ENCODE measurements at places on chromosomes 11 and 22. TPM values are rescaled to one million over a fixed set of nuclear protein-coding genes. Genes with fewer than 3 reads are reported as not detected.

Gene TMEM45B
- not detected for total RNA-seq

Gene KCNJ11
- total RNA-seq, result not detected

Gene FZD4
- 13.5 TPM for total RNA-seq

Gene RAG2
- not detected for total RNA-seq

GRCh38 chr22:17810570-17811116, 36.4 kb upstream of the BID start:
- no peak for DNase-seq

- peak; percentile 23 for DNase-seq
Observed at GRCh38 chr11:2399488-2400068, 972 bp upstream of the TSSC4 start.

DNA sequence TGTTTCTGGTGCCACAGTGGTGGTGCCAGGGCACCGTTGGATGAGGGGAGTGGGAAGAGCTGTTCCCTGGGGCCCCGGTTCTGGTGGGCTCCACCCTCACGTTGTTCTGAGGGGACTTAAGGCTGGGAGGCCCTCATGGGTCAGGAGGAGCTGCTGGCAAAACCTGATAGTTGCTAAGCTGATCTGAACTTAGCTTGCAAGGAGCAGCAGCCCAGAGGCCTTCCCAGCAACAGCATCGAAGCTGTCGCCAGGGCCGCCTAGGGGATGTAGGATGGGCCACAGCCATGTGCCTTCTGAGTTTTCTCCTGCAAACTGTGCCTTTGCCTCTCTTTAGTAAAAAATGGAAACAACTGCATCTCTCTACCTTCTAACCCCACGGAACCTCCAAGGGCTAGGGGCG, 240.2 kb downstream of the TBC1D22A start:
- no peak for DNase-seq

- DNase-seq, result peak; percentile 89
Observed at GRCh38 chr11:45872651-45873356, 12.6 kb upstream of the MAPK8IP1 start.

GRCh38 chr11:117750916-117751662, 45.9 kb downstream of the DSCAML1 start:
- no peak for DNase-seq

- peak; percentile 36 for DNase-seq
Observed at GRCh38 chr11:15127341-15127740, 12.6 kb downstream of the INSC start.

DNA sequence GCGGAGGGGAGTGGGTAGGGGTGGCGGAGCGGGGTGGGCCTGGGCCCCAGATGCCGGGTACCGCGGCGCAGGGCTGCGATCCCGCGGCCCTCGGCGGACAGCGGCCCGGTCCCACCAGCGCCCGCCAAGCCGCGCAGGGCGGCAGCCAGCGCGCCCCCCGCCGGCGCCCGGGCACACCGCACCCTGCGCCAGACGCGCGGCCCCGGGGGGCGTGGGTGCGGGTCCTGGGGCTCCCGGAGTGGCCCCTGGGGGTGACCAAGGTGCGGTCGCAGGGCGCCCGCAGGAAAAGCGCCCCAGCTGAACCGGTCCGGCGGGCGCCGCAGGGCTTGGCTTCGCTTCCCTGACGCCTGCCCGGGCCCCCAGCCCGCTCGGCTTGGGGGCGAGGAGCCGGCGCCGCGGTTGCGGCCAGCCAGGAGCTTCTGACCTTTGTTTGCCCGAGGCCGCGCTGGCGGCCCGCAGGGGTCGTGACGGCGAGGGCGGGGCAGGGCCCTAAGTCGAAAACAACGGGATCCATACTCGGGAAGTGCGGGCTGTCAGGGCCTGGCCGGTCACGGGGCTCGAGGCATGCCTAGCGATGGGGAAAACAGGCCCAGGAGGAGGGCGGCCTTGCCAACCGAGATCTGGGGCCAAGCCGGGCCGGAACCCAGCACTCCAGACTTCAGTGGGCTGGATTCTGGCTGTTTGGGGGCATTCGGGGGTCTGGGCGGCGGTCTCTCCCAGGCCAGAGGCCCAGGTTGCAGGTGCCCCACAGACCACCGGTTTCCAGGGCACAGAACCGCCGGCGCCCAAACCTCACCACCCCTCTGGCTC, 581 bp upstream of the AP5B1 start:
- DNase-seq, result no peak
